Nephron progenitor cell (in vitro differentiated cells): ENCODE measurements at places on chromosomes 3 and 15.

- DNase-seq, result no peak
Measured at GRCh38 chr3:31472479-31473390, 60.0 kb upstream of the STT3B start.

GRCh38 chr3:147391781-147392624 lies 14.3 kb downstream of the ZIC4 start:
- DNase-seq, result peak; percentile 75

GRCh38 chr3:185207931-185208746 lies 45.7 kb downstream of the EHHADH start:
- peak; percentile 4 for DNase-seq

DNA sequence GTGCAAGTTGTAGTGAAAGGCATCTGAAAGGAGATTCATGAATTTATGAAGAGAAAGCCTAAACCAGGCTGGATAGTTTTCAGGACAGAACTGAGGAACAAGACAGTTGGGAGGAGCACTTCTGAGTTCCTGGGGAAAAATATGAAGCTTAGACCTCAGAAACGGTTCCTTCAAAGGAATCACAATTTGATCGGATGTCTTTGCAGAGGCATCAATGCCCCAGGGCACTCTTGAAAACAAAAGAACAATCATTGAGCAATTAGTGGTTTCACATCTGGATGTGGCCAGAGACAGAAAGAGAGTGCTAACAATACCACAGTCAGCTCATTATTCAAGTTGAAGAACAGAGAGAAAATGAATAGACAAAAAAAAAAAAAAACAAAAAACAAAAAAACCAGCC lies 86.2 kb downstream of the KLF13 start:
- DNase-seq, result no peak

DNA sequence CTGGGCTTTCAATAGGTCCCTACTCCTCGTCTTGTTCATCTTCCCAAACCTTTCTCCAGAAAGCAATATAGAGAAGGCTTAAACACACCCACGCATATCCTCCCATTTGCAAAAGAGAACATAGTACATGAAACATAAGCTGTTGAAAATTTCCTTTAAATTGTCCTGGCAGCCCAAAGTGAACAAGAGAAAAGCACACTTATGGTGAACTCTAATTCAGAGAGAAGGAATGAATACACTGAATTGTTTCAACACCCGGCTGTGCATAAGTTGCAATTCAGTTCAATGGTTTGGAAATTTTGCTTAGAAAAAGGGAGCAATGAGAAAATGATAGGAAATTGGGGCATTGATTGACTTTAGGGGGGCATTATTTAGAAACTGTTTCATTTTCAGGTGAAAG lies 202.6 kb downstream of the TIGIT start:
- DNase-seq, result no peak

GRCh38 chr3:173138026-173138425 lies 3.0 kb downstream of the SPATA16 start:
- DNase-seq, result no peak

DNA sequence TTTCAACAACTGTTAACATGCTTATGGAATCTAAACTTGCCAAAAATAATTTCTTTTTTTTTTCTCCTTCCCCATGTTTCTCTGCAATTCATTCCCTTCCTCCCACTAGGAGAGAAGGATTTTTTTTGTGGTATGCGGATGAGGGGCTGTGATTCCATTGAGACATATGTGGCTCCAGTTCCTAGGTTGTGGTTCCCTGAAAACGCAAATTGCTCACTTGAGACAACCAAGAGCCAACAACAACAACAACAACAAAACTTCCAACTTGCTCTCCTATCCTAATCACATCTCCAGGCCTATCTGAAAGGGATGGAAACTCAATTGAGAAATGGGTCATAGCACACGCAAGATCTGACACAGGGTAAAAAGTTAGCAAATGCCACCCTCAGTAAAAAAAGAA lies 406.5 kb upstream of the TGFBR2 start:
- no peak for DNase-seq

DNA sequence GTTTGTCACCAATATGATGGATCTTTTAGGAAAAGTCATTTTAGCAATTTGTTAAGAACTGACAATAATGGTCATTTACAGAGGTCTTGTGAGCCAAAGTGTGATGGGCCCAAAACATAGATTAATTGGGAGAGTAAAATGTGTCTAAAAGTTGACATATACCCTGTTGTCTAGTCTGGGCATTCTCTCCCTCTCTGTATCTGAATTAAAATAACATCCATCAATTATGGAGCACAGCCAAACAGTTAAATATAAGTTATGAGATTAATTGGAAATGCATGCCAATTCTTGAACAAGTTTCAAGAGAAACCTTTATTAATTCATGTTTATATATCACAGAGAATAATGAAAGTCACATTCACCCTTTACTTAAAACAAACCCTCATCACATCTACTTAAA lies 13.6 kb upstream of the NANOGP8 start:
- DNase-seq, result no peak

- DNase-seq, result no peak
Measured at GRCh38 chr3:191331388-191331787, 1.1 kb upstream of the UTS2B start.

GRCh38 chr3:14802381-14802731 lies 16.4 kb upstream of the FGD5 start:
- DNase-seq, result no peak

- DNase-seq, result no peak
Measured at GRCh38 chr3:114558271-114558670, 264.4 kb downstream of the TIGIT start.

DNA sequence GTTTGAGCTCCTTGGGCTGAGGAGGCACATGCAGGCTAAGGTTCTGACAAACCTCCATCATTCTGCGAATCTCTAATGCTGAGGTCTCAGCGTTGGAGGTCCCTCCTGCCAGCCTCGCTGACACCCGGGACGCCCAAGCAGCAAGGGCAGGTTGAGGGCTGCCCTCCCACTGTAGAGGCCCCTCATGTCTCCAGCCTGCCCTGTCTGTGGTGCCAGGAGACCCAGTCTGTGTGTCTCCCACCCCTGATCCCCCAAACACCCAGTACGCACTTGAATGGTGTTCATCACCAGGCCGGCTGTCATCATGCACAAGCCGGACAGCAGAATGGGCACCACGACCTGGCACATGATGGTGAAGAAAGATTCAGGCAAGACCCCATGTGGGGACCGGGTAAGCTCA lies 27.8 kb downstream of the SLC41A3 start:
- DNase-seq, result no peak

DNA sequence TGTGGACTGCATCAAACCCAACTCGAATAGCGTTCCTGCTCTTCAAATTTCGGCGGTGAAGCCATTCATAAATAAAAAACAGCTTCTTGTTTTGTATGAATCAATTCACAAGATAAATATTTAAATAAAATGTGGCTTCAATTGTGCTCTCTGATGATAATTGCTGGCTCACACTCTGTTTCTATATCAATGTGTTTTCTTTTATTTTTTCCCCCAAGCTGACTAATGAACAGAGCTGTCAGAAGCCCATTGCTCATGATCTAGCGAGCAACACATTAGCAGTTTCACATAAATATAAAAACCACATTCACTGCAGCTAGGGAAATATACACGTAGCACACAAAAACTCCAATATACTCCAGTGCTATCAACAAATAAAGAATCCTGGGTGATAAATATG lies 45.0 kb upstream of the FOXP1 start:
- no peak for DNase-seq

DNA sequence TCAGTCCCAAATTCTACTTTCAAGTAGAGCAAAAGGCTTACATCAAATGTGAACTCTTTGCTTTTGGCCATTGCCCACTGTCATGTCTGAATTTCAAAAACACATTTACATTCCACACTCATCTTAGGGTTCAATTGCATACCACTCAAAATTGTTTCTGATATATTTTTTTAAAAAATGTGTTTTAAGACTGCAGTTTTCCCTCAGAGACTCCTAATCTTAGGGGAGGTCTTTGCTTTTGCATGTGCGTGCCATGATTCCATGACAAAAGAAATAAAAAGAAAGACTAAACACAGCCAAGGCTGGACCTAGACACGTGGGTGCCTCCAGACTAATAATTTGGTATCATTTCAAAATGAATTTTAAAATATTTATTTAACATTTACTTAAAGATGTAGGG lies 396.8 kb upstream of the RASGRP1 start:
- DNase-seq, result no peak

DNA sequence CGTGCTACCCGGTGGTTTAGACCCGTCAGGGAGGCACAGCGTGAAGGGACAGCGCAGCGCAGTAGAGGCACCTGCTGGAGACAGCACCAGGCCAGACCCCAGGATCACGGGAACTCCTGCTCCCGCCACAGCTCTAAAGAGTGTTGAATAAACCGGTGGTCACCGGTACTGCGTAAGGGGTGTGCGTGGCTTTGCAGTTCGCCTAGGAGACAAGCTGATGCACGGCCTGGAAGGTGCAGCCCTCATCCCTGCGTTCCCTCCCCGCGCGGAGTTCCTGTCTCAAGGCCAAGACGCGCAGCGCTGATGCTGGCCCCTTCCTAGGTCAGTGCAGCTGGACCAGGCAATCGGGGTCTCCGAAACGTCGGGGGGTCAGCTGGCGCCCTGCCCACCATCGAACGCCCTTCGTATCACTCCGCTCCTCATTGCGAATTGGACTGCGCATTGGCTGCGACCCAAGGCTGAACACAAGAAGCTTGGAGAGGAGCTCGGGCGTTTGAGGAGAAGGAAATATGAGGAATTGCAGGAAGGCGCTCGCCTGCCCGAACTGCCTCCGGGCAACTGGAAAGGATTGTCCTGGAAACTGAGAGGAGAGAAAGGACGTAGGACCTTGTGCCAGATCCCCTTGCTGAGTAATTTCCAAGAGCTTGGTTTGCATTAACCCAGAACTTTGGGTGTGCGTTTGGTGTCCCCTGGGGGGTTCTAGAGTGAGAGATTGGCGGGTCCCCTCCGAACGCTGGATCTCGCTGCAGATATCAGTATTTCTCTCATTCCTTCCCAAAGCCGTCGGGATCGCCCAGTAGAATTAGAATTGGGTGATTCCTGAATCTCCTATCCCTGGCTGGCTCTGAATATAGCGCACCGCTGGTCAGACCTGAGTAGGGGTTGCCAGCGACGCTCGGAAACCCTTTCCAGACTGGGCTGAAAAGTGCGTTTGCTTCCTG lies 2.3 kb upstream of the SOX14 start:
- DNase-seq, result peak; percentile 27

DNA sequence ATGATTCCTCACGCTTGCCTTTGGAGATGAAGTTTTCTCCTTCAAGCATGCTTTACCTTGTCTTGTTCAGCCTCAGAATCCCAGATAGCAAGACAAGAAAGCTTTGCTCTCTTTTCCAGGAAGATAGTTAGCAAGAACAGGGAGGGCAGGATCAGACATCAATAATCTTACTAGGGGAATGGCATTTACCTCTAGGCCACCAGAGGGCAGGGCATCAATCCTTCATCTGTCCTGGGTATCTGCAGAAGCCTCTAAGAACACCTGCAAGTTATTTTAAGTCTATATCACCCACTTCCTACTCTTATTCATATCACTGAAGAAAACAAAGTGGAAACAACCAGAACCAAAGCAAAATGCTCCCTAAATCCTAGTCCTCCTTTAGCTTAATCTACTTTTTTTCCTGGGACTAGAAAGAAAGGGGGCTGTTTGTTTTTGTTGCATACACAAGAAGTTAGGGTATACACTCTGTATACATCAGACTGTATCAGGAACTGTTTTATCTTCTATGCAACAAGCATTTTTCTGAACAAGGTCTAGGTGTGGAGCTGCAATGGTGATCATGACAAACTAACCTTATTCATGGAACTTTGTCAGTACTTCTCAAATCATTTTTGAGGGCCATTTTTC lies 862.5 kb downstream of the CADM2 start:
- DNase-seq, result peak; percentile 29

- DNase-seq, result no peak
Measured at GRCh38 chr3:185114756-185115155, 38.1 kb downstream of the C3orf70 start.

GRCh38 chr3:116476691-116477090 lies 31.4 kb upstream of the LSAMP start:
- no peak for DNase-seq

- DNase-seq, result no peak
Measured at GRCh38 chr3:11784971-11785377, 61.7 kb downstream of the TAMM41 start.

DNA sequence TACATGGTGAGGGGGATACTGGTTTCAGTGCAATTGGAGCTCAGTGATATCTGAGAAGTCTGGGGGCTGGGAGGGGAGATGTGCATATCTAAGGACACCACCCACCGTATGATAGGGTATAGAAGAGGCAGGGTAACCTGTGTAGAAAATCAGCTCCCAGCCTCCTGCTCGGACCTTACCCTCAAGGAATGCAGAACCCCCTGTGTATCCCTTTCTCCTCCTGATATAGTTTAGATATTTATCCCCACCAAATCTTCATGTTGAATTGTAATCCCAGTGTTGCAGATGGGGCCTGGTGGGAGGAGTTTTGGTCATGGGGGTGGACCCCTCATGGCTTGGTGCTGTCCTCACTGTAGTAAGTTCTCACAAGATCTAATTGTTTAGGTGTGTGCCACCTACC lies 48.2 kb upstream of the GATA2 start:
- DNase-seq, result no peak

GRCh38 chr15:68767833-68768232 lies 52.9 kb downstream of the ANP32A start:
- DNase-seq, result no peak

- peak; percentile 79 for DNase-seq
Measured at GRCh38 chr15:78739996-78740903, 71.0 kb downstream of the ADAMTS7 start.

DNA sequence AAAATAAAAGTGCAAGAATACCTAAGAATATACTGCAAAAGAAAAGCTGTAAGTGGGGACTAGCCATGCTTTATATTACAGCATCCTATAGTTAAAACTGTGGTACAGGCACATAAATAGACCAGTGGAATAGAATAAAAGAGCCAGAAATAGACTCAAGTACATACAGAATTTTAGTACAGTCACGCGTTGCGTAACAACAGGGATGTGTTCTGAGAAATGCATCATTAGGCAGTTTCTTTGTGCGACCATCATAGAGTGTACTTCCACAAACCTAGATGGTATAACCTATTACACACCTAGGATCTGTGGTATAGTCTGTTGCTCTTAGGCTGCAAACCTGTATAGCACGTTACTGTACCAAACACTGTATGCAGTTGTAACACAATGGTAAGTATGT lies 61.8 kb downstream of the PCCB start:
- no peak for DNase-seq

- DNase-seq, result no peak
Measured at GRCh38 chr3:76361010-76361409, 575.7 kb upstream of the ZNF717 start.

- no peak for DNase-seq
Measured at GRCh38 chr15:31360158-31360561, 33.5 kb downstream of the KLF13 start.

GRCh38 chr3:50365080-50365841 lies 5.9 kb upstream of the TMEM115 start:
- peak; percentile 92 for DNase-seq
